ENCODE measurements at places on chromosomes 2 and 18.

DNA sequence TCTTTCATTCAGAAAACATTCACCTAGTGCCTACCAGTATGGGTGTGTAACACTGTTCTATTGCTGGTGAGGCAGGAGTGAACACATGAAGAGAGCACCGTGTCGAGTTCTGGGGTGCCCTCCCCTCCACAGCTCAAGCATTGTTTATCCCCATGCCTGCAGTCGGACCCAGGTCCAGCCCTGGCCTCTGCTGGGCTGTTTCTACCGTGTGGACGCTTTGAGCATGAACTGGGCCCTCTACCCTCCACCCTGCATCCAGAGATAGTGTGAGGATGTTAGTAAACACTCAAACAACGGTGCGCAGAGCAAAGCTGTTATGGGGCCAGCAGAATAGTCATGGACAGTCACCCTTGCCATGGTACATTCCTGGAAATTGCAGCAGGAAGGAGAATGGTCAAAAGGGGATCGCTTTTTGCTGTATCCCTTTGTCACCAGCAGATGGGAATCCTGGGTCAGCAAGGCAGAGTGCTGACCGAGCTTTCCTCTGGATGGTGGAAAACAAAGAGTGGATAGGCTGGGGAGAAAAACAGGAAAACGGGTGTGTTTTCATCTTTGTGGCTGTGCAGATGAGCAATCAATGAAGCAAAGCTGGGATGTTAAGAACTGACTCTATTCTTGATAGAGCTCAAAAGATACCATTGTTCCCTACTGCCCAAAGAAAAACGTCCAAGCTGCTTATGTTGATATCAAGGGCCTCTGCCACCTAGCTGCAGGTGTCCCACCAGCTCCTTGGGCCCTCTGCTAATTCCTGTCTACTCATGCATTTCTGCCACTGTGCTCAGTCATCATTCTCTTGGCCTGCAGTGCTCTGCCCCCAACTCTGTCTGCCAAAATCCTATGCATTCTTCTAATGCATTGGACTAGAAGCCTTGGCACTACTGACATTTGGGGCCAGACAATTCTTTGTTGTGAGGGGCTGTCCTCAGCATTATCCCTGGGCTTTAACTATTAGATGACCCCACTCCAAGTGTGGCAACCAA is 38.7 kb downstream of the REEP1 start:
- no peak for DNase-seq

DNA sequence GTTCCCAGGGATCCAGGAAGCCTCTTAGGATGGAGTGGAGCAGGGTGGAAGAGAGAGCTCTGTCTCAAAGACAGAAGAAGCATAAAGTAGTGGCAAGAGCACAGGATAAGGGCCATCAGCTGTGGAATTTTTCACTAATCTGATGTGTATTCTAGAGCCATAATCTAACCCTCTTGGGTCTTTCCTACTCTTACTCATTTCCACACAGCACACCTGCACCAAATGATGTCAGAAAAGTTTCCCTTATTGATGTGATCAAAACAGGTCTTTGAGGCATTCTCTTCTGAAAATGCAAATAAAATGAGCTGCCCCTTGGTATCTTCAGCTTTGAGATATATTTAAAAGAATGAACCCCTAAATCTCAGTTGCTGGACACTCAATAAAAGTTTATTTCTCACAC is 415.1 kb upstream of the CHST9 start:
- no peak for DNase-seq

DNA sequence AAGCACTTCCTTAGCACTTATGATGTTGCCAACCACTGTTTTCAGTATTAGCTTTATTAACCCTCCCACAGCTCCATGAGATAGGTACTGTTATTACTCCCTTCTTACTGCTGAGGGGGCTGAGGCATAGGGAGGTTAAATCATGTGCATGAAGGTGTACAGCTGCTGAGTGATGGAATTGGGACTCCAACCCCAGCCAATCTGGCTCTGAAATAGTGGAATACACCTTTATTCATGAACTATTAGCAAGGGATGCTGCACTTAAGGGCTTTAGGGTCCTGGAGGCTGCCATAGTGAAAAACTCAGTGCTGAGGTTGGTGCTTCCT is 19.2 kb downstream of the SMARCAL1 start:
- DNase-seq: no peak

GRCh38 chr2:204966245-204966644 is 421.0 kb downstream of the PARD3B start:
- DNase-seq: no peak

All from NCI-H460 (cell line).